ENCODE measurements at places on chromosomes 3 and 15.

DNA sequence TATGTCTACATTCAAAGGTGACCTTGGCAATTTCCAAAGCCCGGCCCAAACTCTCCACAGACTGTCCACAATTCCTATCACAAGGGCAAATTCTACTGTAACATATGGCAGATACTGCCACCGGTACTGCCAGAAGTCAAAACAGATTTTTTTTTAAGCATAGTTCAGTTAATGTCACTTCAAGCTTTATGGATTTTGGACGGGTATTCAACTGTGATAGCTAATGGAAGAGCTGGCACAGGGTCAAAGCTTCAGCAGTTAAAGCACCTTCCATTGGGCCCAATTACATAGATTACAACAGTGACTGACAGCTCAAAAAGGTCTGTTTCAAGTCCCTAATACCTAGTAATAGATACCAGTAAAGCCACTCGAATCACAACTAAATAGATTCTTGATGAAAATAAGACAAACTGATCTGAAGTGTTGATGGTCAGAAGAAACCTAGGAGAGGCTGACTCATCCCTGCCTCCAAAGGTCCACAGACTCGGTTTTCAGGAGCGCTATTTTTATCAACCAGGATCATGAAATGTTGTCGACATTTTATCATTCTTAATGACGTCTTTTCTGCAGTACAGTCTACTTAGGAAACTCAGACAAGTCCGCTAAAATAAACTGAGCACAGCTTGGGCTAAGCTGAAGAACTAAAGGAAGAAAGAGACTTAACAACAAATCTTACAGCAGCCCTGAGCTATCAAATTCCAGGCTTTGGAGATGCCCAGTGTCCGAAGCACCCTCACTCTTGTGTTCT is 38.7 kb downstream of the ANXA2 start:
- no peak for DNase-seq

DNA sequence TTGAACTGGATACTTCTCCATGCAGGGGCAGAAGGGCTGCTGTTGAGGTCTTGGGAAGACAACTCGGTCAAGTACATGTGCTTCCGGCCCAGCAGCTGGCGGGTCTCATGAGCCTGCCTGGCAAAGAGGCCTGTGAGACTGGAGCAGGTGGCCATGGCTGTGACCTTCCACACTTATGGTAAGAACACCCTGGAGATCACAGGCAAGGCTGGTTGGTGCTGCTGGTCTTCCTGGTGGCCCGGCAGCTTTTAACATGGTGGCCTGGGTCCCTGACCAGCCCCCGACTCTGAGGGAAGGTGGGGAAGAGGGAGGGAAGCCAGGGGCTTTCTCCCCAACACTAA is 15.4 kb downstream of the CHRD start:
- no peak for DNase-seq

DNA sequence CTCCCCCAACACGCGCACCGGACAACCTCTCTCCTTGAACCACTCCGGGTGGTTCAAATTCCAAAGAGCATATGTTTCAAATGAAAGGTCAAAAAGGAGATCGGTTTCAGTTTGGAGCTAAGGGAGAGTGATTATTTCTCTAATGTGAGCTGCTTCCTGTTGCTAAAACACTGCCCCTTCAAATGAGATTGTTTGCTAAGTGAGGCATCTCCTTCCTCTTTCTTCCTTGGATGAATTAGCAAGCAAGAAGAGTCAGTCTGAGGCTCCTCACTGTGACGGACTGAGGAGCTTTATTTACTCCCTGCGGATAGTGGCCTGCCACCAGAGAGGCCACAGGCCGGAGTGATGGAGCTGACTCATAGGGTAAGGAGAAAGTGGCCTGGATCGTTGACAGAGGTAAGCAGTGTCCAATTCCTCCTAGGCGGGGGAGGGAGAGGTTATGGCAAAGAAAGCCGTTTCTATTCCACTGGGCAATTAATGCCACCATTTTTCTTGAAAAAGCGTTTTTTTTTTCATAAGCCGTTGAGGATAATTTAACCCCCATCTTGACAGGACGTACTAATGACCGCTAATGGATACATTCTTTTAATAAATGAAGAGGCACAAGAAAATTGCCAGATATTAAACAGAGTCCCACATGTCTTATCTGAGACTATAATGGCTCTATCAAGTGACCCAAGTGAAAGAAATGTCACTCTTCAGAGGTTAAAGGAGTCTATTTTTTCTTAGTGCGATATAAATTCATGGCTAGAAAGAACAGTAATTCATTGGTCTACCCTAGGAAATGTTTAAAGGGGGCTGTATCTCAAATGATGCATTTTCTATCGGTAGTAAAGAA is 167.0 kb upstream of the ANKRD28 start:
- DNase-seq: no peak

GRCh38 chr3:34780973-34781372 is 858.4 kb upstream of the ARPP21 start:
- no peak for DNase-seq

DNA sequence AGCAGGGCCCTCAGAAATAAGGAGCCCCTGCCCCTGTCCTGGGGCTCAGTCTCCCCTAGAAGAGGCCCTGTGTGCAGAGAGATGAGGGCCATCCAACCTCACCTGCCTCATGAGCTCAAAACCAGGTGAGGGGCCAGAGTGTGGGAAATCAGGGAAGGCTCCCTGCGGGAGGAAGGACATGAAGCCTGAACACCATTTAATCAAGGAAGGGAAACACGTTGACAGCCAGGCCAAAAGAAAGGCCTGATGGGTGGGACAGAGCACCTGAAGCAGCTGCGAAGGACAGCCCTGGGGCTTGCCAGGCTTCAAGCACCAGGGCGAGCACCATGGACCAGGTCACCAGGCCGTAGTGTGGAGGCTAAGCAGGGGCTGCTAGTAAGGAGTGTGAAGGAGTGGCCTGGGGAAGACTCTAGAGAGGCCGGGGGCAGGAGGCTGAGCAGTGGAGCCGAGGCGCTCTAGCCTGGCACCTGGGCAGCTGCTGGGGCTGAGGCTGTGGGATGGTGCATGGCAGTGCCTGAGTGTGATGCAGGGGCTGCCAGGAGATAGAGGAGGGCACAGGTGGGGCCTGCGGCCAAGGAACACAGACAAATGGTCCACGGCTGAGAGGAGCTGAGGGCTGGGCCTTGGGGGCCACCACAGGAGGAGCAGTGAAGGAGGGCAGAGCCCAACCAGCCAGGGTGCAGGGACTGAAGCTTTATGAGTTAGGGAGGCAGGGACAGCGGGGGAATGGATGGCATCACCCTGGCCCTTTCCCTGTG is 16.1 kb downstream of the ACAA1 start:
- DNase-seq: no peak

DNA sequence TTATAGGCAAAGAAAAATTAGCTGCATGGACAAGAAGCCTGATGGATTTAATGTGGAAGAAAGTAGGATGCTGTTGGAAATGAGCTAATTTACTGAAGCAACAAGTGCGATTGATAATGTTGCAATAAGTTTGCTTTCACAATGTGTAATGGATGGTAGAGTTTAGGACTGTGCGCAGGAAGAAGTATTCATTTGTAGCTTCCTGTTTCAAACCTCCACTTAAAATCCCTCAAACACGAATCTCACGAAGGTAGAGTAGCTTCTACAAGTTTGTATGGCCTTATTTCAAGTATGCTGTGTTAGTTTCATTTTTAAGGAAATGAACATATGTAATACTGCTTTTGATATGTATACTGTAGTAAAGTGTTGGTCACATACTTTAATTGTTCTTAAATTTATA is 42.3 kb downstream of the KCNH8 start:
- DNase-seq: no peak

DNA sequence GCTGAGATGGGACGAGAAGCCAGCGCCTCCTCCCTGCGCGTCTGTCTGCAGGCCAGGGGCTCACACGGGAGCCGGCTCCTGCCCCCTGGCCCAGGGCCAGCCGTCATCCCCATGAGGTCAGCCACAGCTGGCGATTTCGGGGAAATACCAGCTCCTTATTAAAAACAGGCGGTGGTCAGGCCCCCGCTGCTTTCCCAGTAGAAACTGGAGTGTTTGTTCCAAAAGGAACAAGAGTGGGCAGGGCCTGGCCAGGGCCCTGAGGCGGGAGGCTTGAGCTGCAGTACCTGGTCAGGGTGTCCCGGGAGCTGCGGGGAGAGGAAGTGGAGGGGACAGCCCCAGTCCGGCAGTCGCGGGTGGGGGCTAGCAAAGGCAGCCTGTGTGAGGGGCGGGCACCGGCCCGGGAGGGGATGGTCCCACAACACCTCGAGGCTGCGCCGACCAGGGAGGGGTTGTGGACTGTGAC is 17.8 kb downstream of the MYL3 start:
- no peak for DNase-seq

- no peak for DNase-seq
Observed at GRCh38 chr15:91974321-91974720, 120.8 kb downstream of the SLCO3A1 start.

GRCh38 chr15:62128916-62129315 is 36.2 kb downstream of the C2CD4B start:
- no peak for DNase-seq

DNA sequence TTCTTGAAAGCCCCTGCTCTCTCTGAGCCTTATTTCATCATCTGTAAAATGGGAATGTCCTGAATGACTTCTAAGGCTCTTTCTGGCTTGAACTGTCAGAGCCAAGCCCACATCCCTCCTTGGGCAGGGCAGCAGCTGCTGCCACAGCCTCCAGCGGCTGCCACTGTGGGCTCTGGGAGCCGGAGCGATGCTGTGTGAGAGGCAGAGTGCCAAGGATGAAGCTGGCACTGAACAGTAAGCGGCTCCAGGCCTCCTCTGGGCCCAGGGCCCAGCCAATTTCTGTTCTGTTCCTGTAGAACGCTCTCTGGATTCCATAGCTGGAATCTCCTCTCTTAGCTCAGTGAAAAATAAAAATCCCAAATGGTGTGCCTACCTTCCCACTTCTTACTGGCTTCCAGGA is 4.4 kb downstream of the CPLX3 start:
- DNase-seq: no peak

DNA sequence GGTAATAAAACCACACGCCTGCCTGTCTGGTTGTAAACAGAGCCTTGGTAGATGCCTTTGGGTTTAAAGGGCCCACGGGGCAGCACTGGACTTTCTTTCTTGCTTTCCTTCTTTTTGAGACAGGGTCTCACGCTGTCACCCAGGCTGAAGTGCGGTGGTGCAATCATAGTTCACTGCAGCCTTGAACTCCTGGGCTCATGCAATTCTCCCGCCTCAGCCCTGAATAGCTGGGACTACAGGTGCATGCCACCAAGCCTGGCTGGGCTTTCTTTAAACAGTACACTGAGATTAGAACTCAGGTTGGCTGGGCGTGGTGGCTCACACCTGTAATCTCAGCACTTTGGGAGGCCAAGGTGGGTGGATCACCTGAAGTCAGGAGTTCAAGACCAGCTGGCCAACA is 42.2 kb downstream of the POC1A start:
- DNase-seq: no peak

DNA sequence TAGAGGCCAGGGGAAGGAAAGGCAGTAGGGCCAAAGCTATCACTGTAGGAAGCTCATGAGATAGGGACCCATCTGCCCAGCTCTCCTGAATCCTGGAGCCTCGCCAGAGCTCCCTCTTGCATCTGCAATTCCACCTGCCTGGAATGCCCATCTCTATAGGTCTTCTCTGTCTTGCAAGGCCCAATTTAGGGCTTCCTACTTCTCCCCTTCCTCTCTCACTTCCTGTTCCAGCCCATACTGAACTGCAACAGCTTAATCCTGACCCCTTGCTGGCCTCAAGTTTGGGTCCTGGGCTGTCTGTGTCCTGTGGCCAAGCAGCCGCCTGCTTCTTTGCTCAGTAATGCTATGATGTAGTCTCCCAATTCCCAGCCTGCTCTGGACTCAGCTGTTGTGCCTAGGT is 3.6 kb upstream of the PTPN23 start:
- no peak for DNase-seq

DNA sequence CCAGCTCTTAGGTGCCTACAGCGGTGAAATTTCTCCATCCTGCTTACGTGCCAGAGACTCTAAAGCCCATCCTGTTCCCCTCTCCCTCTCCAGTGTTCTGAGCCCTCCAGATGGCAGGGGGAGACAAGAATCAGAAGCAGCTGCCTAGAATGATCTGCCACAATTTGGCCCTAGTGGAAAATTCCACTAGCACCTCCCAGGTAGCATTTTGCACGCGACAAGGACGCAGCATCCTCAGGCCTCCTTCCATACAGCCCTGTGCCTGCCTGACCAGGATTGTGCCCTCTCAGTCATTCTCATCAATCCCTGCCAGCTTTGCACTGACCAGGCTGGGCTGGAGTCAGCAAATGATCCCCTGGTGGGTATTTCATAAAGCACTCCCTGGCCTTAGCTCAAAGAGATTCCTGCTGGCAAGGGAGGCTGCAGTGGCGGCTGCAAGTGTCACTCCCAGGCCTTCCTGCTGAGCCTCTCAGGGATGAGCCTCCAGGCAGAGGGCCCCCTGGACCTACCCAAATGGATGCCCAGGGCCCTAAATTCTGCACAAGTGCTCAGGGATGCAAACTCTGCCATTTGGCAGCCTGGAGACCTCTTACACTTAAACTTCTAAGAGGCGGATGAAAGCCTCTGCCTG is 130.2 kb upstream of the ATP2B2 start:
- DNase-seq: no peak

DNA sequence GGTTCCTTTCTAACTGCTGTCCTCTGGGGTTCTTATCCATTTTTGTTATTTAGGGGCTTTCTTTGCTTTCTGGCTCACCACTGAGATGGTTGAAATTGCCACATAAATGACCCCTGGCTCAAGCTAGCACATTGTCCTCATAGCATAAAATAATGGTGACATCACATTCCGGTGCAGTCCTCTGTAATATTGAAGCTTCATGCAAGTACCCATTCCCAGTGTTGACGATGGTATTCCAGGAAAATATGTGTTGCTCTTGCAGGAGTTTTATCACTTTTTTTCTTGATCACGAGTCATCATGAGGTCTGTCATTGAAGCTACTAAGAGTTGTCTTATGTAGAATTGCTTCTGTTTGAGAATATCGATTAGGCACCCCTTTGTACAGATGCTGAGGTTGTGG is 56.1 kb downstream of the CRTC3 start:
- no peak for DNase-seq

DNA sequence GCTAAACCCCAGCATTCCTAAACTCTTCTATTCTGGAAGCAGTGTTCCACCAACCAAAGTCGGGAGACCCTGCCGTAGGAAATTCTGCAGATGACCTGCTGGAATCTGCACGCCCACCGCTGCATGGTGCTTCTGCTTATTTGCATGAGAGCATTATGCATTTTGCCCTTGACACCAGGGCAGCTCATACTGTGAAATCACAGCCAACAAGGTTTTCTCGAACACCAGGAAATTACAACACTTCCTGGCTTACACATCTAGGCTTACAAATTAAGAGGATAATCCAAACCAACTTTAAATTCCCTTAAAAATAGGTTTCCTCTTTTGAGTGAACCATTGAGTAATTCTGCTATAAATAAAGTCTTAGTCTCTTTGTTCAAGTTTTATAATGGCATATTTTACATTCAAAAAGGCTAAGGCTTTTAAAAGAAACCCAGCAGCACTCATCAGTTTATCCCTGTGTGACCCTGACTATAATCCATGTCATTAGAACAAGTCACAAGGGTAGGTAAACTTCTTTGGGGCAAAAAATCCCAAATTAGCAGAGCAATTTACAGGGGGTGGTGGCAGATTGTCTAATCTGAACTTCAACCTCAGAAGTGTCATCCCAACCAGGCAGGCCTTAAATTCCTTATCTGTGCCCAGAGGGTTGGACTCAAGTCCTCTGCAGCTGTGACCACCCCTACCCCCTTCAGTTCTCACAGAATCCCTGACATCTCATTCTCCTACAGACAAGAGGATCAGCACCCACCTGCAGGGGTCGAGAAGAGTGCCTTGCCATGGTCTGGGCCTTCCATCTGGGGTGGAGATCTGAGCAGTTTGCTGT is 33.5 kb upstream of the RBP1 start:
- DNase-seq: no peak

Measured in erythroblast (primary cell).